ENCODE measurements at places on chromosomes 5 and 9.
A peak's percentile ranks its signal among the peaks of the same experiment; 100 is the strongest.

- DNase-seq: no peak
These were observed 512 bp downstream of the AK1 start for GRCh38 chr9:127876764-127877562.

GRCh38 chr9:97415146-97415545 lies 3.2 kb downstream of the TDRD7 start:
- DNase-seq: no peak

- DNase-seq: no peak
These were observed 142.9 kb downstream of the BNC2 start for GRCh38 chr9:16727452-16728136.

DNA sequence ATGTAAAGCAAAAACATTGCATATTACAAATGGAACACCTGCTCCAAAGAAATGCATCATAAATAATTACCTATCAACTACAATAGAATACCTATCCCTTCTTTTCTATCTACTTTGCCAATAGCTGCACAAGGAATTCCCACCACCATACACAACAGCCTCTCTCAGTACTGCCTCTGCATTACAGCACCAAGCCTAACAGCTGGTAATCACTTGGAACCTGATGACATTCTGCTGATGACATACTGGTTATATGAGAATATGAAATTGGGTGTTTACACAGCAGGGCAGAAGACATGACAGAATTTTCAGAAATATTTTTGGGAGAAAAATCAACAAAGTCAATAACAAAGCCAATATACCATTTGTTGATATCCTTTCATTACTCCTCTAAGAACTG lies 43.2 kb downstream of the PSMB7 start:
- DNase-seq: no peak

GRCh38 chr5:52892242-52892878 lies 96.8 kb upstream of the ITGA2 start:
- no peak for DNase-seq

DNA sequence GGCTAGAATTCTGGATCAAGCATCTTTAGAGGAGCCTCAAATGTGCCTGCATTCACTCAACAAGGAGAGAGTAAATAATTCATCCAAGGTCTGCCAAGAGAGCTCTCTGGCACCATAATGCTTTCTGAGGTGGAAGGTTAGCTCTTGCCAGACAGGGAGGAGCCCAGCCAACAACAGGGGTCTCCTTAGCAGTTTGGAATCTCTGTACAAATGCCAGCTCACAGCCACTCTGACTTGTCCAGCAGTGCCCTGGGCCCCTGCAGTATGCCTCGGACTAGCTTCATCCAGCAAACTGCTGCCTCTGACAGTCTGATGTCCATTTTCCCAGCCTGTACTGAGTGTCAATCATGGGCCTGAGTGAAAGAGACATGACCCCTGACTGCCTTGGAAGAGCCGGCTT lies 127.2 kb upstream of the SLC44A1 start:
- no peak for DNase-seq

GRCh38 chr9:136051453-136051836 lies 43.6 kb downstream of the NACC2 start:
- no peak for DNase-seq

GRCh38 chr5:137575211-137575610 lies 76.1 kb upstream of the SPOCK1 start:
- no peak for DNase-seq

- no peak for DNase-seq
These were observed 210.6 kb downstream of the AUH start for GRCh38 chr9:91150998-91151717.

- no peak for DNase-seq
These were observed 21.2 kb upstream of the ENHO start for GRCh38 chr9:34544035-34544434.

DNA sequence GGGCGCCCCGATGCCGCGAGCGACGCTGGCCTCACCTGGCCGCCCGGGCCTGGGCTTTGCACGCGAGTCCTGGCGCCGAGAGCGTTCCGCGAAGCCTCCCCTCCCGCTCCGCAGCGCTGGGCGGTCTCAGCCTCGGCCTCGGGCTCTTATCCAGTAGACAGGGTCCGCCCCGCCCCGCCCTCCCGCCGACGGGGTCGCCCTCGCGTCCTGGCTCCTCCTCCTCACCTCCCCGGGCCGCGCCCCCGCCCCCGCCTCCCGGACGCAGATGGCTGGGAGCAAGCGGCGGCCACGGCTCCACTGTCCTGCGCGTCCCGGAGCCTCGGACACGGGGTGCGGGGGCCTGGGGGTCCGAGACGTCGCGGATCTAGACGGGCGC lies at the start of gene SLC6A3:
TSS of gene SLC6A3 (minus strand) at position 128 of the 376 bp plus-strand sequence. CDS start 2,243 bp downstream, outside the sequence.
- DNase-seq: peak; percentile 53

DNA sequence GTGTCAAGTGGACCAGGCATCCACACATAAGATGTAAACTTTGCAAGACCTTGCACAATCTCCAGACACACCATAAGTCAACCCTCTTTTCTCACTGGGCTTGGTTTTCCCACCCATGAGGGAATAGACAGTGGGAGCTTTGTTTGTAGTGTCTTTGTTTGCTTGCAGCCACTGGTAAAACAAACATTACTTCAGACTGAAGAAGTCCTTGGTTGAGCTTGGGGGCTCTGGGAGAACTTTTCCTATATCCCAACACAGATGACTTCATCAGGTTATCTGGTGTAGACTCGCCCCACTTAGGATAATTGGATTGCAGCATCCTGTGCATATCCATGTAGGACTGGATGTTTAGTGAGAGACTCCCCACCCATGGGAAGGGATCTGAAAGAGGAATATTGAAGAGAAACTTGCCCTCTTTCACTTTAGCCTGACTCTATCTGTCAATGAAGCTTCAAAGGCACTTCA lies 11.5 kb upstream of the ADGRV1 start:
- DNase-seq: no peak

DNA sequence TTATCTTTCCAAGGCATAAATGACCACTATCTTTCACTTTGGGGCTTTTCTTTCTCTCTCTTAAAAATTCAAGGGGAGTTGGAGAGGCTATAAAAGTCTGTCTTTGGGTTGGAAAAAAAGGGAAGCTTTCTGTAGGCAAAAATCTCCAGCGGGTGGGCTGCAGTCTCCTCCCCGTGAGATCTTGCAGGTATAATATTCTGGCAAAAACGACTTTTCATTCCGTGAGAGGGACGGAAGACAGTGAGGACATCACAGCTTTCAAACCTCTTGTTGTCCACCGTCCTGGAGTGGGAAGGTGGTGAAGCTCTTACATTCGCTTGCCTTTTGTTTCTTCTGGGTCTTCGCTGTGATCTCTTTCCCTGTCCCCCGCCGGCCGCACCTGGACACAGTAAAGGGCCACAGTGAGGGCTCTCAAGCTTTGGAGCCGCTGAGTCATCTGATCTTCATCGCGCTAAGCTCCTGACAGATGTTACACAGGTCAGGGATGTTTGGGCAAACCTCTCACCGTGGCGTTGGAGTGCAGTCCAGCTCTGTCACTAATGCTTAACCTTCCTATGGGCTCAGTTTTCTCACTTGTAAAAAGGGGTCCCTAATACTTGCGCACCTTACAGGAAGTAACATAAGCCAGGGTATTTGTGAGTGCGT lies 61.9 kb upstream of the MEGF10 start:
- DNase-seq: peak; percentile 14

GRCh38 chr5:91223886-91224285 lies 159.2 kb downstream of the ARRDC3 start:
- no peak for DNase-seq

DNA sequence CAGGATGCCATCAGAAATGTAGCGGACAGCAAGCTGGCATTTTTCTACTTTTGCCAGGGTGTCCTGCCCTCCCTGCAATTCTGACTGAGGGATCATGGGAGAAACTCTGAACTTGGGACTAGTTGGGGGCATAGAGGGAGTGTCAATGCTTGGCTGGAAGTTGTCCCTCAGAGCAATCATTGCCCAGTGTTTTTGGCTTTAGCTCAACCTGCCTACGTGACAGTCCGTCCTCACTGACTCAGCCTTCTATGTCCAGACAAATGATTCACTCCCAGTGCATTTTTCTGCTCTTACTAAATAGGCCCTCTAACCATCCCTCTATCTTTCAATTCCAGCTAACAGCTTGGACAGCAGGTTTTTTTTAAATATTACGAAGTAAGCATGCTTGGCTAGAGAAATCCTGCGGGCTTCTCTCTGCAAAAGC lies 627.4 kb downstream of the TLR4 start:
- no peak for DNase-seq

DNA sequence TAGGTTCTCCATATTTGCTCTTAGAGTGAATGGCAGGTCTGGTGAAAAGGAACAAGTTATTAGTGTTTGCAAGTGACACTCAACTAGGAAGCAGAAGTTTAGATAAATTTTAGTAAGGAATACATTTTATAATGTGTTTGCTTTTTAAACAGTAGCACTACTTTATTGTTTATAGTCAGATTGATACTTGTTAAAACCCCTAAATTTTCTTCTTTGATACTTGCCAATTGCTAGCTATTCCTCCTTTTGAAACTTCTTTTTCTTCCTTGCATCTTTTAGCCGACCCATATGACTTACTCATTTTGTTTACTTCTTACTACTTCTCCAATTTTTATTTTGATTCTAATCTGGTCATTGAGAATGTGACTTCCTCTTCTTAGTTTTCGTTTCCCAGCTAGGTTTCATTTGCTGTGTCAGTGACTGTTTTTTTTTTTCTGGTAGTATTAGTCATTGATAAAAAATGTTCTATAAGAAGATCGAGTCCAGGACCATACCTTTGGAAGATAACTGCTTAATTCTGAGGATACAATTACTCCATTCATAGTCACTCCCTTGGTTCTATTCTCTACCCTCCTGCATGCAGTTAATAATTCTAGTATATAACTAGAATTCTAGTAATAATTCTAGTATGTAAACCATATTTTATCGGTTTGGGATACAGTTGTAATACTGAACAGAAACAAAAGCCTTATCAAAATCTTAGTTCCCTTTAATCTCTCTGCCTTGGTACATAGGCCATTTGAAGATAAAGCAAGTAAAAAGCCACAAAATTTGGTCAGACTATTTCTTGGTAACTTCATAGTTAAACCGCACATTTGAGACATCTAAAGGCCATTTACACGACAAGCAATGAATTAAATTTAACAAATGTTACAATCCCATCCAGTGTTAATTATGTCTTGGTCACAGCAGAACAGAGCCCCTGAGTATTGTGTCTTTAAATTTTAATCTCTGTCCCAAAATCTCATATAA lies 2.8 kb upstream of the RICTOR start:
- DNase-seq: no peak

DNA sequence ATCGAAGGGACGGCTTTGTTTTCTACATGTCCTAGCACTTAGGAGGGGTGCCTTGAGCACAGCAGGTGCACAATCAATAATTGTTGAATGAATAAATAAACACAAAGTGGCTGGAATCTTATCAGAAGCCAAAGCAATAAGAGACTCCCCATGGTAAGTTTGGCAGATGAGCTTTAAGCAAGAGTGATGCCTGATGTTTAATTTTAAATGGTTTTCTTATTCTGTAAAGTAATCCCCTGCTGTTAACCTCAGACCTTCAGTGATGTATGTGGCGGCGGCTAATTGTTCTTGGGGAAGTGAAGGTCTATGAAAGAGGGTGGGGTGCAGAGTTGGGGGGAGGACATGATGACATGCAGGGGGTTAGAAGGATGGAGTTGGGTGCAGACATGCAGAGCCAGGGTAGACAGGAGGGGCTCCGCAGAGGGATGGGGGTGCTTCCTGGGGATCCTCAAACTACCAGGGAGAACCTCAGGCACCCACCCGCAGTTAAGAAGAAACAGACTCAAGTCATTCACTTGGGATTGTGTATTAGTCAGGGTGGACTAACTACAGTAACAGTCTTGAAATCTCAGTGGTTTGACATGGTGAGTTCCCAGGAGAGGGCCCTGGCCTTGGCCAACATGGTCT lies 65.7 kb upstream of the SHB start:
- DNase-seq: no peak

- DNase-seq: no peak
These were observed 264.8 kb downstream of the CETN3 start for GRCh38 chr5:90144625-90145327.

DNA sequence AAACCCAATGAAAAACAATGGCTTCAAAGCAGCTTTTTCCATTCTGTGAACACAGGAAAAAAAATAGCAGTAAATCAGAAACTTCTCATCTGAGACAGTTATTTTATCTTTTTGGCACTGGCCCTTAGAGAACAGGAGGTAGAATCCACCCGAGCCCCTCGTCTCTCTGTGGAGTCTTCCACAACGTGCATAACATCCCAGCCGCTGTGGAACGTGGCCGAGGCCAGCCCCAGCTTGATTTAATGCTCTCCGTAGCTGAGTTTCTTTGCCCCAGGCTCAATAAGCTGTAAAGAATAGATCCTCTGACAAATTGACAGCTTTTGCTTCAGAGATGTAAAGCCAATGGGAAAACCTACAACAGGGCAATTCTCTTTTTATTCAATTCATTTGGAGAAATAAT lies 107.9 kb upstream of the DAP start:
- no peak for DNase-seq

- DNase-seq: no peak
These were observed 37.8 kb downstream of the GLRX start for GRCh38 chr5:95784514-95785302.

DNA sequence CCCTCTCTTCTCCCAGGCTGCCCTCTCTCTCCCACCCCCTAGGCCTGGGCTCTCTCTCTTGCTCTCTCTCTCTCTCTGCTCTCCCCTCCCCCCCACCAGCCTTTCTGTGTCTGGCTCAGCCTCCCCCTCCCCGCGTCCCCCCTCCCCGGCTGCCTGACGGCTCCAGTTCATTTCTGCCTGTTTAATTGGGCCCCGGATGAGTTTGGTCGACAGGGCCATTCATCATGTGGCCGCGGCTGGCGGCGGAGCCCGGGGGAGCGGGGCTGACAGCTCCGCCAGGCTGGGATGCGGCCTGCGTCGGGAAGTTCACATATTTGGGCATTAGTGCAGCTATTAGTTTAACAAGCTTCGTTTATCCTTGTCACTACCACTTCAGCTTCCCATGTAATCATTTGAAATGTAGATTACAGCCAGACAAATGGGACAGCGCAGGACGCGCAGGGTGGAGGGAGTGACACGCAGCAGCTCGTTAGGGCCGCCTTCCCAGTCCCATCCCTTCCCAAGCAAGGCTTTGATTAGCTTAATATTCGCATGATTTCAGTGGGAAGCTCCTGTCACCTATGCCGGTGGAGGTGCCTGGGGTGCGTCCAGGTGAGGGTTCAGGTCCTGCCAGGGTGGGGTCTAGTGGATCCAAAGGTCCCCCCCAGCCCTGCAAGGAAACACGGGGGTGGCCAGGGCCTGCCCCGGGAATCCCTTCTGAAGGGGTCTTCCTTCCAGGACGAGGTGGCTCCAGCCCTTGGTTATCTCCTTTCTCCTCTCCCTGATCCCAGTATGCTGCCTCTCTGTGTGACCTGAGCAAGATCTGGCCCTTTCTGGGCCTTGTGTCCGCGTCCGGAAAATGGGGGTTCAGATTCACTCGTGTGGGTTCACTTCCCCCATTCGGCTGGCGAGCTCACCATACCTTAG lies 214.8 kb downstream of the PAX5 start:
- peak; percentile 81 for DNase-seq

- DNase-seq: no peak
These were observed 302 bp downstream of the LCN9 start for GRCh38 chr9:135663451-135663770.

Measured in renal pelvis (tissue), 12 donors.